ENCODE measurements at places on chromosomes 11 and 22.

GRCh38 chr11:25415793-25416192 lies 916.1 kb upstream of the ANO3 start:
- DNase-seq, result no peak

DNA sequence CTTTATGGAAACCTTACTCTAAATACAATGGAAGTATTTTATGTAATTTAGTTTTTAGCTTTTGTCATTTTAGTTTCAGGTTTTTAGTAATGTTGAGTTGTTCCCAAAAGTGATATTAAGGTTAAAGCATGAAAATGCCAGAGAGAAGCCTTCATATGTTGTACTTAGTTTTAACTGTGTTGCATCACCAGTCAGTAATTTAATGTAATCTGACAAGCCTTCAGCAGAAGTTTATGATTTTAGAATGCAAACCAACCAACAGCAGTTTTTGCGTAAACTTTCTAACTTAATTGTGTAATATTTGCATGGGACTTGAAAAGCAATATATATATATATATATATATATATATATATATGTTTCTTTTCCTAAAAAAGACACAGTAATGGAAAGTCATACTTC lies 110.6 kb downstream of the MSANTD4 start:
- no peak for DNase-seq

- no peak for DNase-seq
Measured at GRCh38 chr11:33520112-33520511, 180.5 kb downstream of the C11orf91 start.

GRCh38 chr11:14539982-14540421 lies 19.8 kb upstream of the PSMA1 start:
- DNase-seq, result no peak

- DNase-seq, result no peak
Measured at GRCh38 chr22:19705181-19705934, 8.9 kb upstream of the SEPTIN5 start.

DNA sequence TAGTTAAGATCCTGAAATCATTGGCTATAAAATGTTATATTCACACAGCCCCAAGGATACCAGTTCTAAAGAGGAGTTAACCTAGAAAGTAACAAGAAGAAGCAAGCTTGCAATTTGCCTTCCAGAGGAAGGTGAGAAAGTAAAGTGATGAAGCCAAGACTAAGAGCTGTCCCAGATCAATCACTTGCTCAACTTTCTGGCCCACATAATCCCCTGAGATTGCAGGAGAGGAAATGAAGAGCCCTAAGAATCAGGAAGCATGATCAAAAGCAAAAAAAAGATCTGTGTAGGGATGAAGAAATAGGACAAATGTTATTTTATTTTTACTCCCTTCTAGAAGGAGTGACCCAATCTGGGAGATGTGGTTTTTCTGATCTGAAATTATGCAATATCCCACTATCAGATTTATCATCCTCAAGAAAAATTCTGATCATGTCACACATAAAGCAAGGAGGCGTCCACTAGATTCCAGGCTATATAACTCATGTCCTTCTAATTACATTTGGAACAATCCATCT lies 180.3 kb upstream of the GUCY1A2 start:
- no peak for DNase-seq

DNA sequence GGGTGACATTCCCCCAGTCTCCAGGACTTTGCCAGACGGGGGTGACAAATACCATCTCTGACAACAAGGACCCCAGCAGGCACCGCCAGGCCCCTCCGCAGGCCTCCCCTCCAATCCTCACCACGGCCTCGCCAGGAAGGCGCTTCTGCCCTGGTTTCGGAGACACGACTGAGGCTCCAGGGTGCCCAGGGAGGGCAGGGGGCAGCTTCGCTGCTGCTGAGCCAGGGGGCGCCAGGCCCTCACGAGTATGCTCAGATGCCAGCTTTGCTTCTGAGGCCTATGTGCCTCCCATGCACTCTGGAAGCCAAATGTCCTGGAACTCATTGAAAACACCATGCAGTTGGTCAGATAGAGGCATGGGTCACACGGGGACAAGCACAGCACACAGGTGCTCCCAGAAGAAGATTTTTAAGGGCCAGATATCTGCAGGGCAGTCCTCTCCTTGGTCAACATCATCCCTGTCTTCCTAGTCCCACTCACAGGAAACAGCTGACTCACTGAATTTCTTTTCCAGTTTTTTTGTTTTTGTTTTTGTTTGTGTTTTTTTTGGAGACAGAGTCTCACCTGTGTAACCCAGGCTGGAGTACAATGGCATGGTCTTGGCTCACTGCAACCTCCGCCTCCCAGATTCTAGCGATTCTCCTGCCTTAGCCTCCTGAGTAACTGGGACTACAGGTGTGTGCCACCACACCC lies 19.9 kb downstream of the BID start:
- no peak for DNase-seq

GRCh38 chr11:73402834-73403185 lies 26.6 kb downstream of the RELT start:
- DNase-seq, result no peak

GRCh38 chr22:33404723-33405122 lies 346.5 kb upstream of the SYN3 start:
- no peak for DNase-seq

- no peak for DNase-seq
Measured at GRCh38 chr11:58613228-58613627, 9.2 kb upstream of the CNTF start.

GRCh38 chr11:85269109-85269508 lies 358.0 kb downstream of the DLG2 start:
- DNase-seq, result no peak

- DNase-seq, result no peak
Measured at GRCh38 chr11:43903969-43904368, 23.3 kb downstream of the ALKBH3 start.

- DNase-seq, result peak; percentile 61
Measured at GRCh38 chr11:65150509-65151299, 16.4 kb upstream of the SYVN1 start.

- no peak for DNase-seq
Measured at GRCh38 chr22:41862530-41863266, 29.8 kb downstream of the SREBF2 start.

GRCh38 chr11:119298726-119299125 lies 18.2 kb downstream of the MCAM start:
- DNase-seq, result no peak

- no peak for DNase-seq
Measured at GRCh38 chr11:47220401-47220821, 5.6 kb downstream of the DDB2 start.

GRCh38 chr11:43916621-43917020 lies 25.8 kb upstream of the C11orf96 start:
- DNase-seq, result no peak

GRCh38 chr11:100759106-100759505 lies 72.0 kb downstream of the ARHGAP42 start:
- no peak for DNase-seq

- DNase-seq, result no peak
Measured at GRCh38 chr11:37786214-37786755, 1188.2 kb upstream of the RAG2 start.

DNA sequence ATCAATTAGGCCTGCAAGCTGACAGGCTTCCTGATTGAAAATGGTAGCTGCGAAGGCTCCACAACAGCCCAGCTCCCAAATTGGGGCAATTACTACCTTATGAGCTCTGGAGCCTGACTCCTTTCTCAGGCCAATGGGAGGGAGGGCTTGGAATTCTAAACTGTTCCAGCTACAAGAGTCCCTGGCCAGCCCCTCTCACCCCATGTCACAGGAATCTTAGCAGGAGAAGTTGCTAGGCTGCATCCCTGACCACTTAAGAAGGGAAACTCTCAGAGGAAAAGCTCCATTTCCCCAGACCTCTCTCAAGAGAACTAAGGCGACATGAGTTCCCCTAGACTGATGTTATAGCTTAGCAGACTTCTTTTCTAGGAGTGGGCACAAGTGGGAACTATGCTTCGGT lies 4.9 kb downstream of the LRP4 start:
- DNase-seq, result no peak

GRCh38 chr11:42967653-42968052 lies 344.1 kb upstream of the API5 start:
- DNase-seq, result no peak

GRCh38 chr11:110026858-110027626 lies 66.2 kb upstream of the ZC3H12C start:
- peak; percentile 83 for DNase-seq

DNA sequence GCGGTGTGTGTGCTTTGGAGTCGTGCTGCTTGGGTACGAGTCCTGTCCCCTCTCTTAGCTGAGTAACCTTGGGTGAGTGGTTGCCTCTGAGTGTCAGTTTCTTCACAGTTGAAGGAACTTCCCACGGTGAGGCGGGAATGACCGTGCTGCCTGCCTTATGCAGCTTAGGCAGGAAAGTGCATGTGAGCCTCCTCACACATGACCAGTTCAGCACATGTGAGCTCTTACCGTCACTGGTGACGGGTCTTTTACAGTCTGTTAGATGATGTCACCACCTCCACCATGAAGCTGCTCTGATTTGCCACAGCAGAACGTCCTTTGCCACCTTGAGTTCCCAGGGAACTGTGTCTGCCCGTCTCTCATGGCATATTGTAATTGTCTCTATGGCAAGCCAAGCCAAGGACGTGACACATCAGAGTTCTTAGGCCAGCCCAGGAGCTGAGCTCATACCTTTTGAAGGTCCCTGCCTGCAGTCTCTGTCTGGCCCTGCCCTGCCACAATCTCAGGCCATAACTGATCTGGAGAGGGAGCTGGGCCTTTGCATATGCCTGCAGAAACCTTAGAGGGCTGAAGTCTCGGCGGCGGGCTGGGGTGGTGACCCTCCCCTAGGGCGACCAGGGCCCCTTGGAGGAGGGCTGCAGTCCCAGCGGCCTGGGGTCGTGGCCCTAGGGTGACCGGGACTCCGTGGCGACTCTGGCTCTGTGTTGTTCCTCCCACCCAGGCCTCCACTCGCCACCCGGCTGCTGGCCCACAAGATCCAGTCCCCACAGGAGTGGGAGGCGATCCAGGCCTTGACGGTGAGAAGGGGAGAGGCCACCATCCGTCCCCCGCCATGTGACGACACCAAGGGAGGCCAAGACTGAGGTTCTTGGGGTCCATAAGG lies 7.8 kb downstream of the GGA1 start:
- DNase-seq, result no peak

Data from globus pallidus (tissue), 1 donor.